DMS53 (cell line): ENCODE measurements at places on chromosomes 16 and 17.
A peak's percentile ranks its signal among the peaks of the same experiment; 100 is the strongest.

- no peak for DNase-seq
Observed at GRCh38 chr16:66155933-66156332, 210.6 kb upstream of the CDH5 start.

- DNase-seq: no peak
Observed at GRCh38 chr17:36885771-36886377, 51.4 kb upstream of the LHX1 start.

GRCh38 chr17:885971-886571, 93.5 kb downstream of the NXN start:
- no peak for DNase-seq

DNA sequence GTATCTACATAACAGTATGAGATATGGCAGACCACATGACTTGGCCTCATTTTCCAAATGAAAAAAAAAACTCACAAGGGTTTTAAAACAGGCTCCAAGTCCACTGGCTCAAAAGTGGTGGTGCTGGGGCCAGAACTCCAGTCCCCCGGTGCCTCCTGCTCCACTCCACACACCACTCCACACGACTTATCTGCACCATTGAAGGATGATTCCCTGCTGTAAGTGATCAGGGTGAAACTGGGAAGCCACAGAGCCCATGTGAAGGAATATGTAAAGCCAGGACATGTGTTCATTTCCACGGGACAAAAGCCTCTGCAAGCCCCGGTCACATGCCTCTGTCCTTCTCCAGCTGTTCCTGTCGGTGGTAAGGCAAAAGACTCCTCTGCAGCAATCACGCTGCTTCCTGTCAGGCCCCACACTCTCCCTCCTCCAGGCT, 97.2 kb downstream of the ZNF18 start:
- DNase-seq: no peak

DNA sequence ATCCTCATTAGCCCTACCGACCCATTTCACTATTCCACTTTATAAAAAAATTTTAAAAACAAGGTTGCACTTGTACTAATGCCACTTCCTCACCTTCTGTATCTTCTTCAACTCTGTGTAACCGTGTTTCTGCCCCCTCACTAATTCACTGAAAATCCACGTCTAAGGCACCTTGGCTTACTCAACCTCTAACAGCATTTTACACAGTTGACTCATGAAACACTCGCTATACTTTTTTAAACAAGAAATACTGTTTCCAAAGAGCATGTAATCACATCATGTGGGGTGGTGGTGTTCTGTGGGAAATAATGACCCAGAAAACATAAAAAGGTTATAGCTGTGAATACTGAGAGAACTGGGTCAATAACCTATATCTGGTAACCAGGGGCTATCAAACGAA, 79.9 kb downstream of the NCOR1 start:
- no peak for DNase-seq

DNA sequence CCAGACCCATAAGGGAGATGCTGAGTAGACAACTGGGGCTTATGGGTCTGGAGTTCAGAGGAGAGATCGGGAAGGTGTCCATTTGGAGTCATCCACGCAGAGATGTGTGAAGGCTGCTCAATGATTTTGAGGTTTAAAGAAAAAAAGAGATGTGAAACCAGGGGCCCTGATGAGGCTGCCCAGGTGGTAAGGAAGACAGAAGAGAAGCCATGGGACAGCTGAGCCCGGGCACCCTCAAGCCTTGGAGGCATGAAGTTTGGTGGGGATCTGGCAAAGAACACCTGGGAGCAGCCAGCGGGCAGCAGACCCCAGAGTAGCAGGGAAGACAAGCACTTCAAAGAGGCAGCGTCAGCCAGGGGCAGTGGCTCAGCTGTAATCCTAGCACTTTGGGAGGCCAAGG, 20.8 kb upstream of the MYO15B start:
- DNase-seq: no peak

- no peak for DNase-seq
Observed at GRCh38 chr16:61465285-61465684, 571.0 kb downstream of the CDH8 start.

GRCh38 chr17:73404246-73404645, 92.4 kb upstream of the CDC42EP4 start:
- DNase-seq: peak; percentile 87

DNA sequence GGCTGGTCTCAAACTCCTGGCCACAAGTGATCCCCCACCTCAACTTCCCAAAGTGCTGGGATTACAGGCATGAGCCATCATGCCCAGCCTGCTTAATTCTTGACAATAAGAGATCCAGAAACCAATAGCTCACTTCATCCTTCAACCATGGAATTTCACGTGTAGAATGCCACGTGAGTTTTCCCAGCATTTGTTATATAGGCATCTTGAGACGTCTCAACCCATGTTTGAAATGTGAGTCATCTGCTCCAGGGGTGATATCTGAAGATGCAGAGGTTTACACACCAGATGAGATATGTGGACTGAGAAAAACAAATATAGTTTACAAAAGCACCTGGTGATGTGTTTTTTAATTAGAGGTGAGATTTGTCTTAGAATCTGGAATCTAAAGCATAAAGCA, 7.1 kb downstream of the TEKT3 start:
- DNase-seq: no peak

GRCh38 chr17:47726796-47727703, 6.0 kb upstream of the TBX21 start:
- no peak for DNase-seq

DNA sequence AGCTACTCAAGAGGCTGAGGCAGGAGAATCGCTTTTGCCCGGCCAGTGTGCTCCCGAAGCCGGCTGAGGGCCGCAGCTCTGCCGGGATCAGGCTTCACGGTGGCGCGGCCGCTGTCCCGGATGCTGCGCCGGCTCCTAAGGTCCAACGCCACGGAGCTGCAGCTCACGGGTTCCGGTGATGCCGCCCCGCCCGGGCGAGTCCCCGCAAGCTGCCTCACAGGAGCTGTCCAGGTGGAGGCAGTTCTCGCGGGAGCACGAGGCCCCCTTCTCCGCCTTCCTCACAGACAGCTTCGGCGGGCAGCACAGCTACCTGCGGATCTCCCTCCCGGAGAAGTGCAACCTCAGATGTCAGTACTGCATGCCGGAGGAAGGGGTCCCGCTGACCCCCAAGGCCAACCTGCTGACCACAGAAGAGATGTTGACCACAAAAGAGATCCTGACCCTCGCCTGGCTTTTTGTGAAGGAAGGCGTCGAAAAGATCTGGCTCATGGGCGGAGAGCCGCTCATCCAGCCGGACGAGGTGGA, 111.4 kb upstream of the SIAH1 start:
- no peak for DNase-seq

DNA sequence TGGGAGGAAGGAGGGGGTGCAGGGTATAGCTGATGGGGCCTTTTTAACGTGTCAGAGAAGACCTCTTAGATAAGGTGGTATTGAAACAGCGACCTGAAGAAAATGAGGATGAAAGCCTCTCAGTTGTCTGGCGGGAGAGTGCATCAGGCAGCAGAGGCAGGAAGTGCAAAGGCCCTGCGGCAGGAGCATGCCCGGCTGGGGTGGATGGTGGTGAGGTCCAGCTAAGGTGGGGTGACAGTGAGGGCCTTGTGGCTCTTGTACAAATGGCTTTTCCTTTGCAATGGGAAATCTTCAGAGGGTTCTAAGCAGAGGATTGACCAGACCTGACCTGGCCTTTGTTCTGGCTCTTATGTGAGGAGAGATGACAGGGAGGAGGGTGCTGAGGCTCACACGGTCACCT, 11.4 kb downstream of the MMP15 start:
- no peak for DNase-seq

DNA sequence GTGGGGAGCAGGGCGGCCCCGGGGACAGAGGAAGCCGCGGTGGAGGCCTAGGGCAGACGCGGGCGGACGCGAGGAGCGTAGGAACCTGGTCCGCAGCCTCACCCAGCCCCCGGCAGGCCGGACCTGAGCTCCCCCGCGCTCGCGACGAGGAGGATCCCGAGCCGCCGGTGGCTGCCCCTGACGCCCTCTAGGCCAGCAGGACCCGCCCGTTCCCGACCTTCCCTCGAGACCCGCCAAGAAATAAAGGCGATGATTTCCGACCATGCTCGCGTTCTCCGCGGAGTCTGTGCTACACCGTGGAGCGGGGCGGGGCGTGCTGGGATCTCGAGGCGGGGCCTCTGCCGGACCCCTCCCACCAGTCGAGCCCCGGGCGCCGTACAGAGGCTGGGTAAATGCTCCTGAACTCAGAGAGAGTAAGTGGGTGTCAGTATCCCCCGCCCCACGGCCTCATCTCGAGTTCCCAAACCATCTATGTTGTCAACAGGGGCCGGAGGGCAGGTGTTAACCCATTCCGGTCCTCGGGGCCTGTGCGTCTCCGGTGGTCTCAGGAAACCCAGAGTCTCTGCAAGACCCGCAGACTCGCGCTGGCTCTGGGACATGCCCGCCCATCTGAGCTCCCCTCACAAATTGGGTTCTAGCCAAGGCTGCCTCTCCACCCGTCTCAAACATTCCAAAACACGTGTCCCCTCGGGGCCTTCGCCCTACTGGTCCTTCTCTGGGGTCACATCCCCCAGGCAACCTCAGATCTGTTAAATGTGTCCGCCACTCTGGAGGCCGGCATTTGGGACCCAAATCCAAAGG, 13.7 kb downstream of the SYCE1L start:
- peak; percentile 79 for DNase-seq

GRCh38 chr16:86396901-86397311, 113.4 kb upstream of the FOXF1 start:
- no peak for DNase-seq

DNA sequence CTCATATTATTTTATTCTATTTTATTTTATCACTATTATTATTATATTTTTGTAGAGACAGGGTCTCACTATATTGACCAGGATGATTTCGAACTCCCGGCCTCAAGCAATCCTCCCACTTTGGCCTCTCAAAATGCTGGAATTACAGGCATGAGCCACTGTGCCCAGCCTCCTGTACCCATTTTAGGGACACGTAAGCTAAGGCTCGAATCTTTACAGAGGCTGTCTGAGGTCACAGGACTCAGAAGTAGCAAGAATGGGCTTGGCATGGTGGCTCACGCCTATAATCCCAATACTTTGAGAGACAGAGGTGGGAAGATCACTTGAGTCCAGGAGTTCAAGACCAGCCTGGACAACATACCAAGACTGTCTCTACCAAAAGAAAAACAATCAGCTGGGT, 12.7 kb upstream of the ABAT start:
- no peak for DNase-seq

DNA sequence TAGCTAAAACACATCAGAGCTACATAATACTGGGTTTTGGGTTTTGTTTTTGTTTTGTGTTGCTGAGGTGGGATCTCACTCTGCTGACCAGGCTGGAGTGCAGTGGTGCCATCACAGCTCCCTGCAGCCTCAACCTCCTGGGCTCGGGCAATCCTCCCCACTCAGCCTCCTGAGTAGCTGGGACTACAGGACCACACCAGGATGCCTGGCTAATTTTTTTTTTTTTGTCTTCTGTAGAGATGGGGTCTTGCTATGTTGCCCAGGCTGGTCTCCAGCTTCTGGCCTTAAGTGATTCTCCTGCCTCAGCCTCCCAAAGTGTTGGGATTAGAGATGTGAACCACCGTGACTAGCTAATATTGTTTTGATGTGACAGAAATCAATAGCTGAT, 6.2 kb downstream of the MEAK7 start:
- no peak for DNase-seq

DNA sequence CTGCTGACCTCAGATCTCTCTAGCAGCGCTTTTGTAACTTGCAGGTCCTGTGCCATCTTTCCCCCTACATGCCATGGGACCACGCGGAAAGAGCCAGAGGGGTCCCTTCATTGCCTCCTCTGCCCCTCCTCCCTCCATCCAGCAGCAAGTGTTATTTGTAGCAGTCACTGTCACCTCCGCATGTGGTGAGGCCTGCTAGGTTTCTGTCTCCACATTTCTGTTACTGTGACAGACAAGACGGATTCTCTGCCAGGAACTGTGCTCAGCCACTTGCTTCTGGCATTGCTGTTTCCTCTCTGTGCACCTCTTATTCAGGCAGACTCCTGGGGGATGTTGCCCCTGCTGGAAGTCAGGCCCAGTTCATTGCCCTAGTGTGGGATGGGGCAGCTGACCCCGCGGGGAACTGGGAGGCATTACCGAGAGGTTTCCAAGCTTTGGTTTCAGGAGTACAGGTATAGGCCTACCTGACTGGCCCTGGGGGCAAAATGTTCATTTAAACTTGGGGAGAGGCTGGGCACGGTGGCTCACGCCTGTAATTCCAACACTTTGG, 61.2 kb downstream of the RAB11FIP4 start:
- no peak for DNase-seq

GRCh38 chr17:59435238-59435637, 103.8 kb downstream of the YPEL2 start:
- no peak for DNase-seq

DNA sequence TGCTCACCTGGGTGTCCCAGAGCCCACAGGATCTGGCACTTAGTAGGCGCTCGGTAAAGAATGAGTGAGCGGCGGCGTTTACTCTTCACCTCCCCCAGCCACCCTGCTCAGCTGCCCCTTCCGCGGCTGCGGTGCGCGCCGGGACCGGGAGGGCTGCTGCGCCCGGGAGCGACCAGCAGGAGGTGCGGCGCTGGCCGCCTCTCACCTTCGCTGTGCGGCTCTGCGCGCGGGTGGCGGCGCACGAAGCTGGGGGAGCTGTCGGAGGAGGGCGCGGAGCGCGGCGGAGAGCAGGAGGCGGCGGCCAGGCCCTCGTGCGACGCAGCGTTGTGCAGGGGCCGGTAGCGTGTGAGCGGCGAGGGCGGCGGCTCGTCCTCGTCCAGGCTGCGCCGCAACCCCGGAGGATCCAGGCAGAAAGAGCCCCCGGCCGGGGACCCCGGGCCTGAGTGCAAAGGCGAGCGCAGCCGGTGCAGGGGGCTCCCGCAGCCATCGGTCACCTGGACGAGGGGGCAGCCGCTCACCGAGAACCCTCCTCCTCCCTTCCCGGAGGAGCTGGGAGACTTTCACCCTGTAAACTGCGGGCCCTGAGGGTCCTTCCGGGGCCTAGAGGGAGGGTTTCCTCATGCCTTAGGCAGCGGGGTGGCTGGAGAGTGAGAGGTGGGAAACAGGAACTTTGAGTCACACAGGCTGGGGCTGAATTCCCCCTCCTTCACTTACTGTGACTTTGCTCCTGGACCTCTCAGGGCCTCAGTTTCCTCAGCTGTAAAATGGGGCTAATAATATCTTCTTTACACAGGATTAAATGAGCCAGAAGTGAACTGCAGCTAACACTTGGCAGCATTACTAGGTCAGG, 12.5 kb downstream of the SAMD14 start:
- peak; percentile 92 for DNase-seq

GRCh38 chr17:60333628-60334031, 58.3 kb downstream of the USP32 start:
- peak; percentile 5 for DNase-seq

DNA sequence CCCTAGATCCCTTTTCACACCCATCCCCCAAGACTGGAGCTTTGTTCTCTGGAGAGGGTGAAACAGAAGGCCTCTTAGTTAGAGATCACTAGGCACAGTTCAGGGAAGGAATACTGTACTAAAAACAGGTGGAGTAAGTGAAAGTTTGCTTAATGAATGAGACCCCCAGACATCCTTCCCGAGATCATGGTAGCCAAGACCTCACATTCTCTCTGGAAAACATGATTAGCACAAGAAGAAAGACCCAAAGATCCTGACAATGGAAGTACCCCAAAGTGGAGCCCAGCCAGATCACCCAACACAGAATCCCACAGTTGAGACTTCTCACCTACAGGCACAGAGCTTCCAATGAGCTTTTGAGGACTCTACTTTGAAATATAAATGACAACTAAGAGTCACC, 3.4 kb upstream of the CMTM4 start:
- no peak for DNase-seq
